ENCODE measurements at places on chromosomes 5 and 9. TPM values are rescaled to one million over a fixed set of nuclear protein-coding genes. Genes with fewer than 3 reads are reported as not detected.

DNA sequence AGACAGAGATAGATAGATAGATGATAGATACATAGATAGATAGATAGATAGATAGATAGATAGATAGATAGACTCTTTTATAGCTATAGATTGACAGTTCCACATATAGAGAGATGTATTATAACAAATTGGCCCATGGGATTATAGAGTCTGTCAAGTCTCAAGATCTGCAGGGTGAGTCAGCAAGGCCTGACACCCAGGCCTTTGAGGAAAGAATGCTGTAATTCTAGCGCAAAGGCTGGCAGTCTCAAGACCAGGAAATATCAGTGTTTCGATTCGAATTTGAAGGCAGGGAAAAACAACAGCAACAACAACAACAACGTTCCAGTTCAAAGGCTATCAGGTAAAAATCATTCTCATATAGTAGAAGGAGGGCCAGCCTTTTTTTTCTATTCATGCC, 339.2 kb upstream of the CDH9 start:
- no peak overlapping the region for H3K27ac ChIP-seq
- H3K4me3 ChIP-seq, result no peak overlapping the region
- no peaks in the 10 kb centered on the region for H3K27me3 ChIP-seq
- no peaks in the 10 kb centered on the region for H3K4me1 ChIP-seq
- no peaks in the 10 kb centered on the region for H3K36me3 ChIP-seq
- DNase-seq, result no peak

GRCh38 chr9:975740-976257, 656 bp upstream of the DMRT3 start:
- no peaks in the 10 kb centered on the region for H3K4me1 ChIP-seq
- no peak overlapping the region for H3K27ac ChIP-seq
- no peak overlapping the region for H3K4me3 ChIP-seq
- H3K36me3 ChIP-seq, result no peaks in the 10 kb centered on the region
- peaks cover 80% of the 10 kb centered on the region for H3K27me3 ChIP-seq

GRCh38 chr5:14319102-14319501, 176.0 kb downstream of the TRIO start:
- no peak overlapping the region for H3K4me3 ChIP-seq
- no peaks in the 10 kb centered on the region for H3K27me3 ChIP-seq
- no peaks in the 10 kb centered on the region for H3K4me1 ChIP-seq
- H3K27ac ChIP-seq, result no peak overlapping the region
- no peak for DNase-seq

Gene LCN9
- not detected for total RNA-seq

DNA sequence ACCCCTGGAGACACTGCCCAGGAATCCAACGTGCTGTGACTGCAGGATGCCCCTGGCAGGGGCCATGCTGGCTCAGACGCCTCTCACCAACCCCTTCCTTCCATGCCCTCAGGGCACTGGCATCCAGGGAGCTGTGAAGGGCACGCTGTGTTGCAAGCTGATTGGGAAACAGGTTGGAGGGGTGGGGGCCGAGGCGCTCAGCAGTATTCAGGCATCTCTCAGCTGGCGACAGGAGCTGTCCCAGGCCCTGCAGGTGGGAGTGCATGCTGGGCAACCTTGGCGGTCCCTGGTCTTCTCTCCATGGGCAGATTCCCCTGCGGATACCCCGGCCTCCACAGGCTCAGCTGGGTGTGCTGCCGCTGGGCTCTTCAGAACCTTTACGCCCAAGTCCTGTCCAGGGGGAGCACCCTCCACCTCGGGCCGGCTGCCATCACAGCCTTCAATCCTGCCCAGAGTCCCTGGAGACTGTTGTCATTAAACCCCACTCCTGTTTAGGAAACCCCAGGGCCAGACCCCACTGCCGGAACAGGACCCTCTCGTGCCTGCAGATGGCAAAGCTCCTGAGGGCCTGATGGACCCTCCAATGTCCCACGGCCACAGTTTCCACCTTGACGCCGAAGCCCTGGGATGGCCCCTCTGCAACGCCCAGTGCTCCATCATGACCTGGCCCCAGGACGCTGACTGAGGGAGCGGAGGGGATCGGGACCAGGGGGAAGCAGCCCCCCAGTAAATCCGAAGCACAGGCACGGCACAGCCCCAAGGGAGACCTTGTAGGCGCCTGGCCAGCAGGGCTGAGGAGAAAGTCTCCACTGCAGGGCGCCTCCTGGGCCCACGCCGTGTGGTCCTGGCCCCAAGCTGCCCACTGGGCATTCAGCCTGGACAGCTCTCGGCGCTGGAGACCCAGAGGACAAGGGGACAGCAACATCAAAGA, 9.3 kb downstream of the TPPP start:
- H3K4me1 ChIP-seq, result no peaks in the 10 kb centered on the region
- H3K4me3 ChIP-seq, result no peak overlapping the region
- no peak overlapping the region for H3K27ac ChIP-seq
- no peaks in the 10 kb centered on the region for H3K36me3 ChIP-seq
- no peak for DNase-seq
- H3K27me3 ChIP-seq, result no peaks in the 10 kb centered on the region

- H3K27me3 ChIP-seq, result no peaks in the 10 kb centered on the region
These were observed 353.7 kb downstream of the CSNK1G3 start for GRCh38 chr5:123865641-123866040.

DNA sequence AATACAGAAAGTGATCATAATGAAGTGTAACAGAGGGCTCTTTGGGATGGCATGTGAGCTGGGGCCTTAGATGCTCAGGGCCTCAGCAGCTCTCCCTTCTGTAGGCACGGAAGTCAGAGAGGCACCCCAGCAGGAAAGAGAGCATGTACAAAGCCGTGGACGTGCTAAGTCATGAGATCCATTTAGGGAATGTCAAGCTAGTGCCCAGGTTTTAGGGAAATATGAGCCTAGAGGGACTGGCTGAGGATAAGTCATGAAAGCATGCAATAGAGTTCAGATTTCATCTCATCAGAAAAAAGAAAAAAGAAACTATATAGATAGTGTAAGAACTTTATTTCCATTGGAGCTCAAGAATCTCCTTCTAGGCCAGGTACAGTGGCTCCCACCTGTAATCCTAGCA, 379.5 kb upstream of the KLF4 start:
- H3K36me3 ChIP-seq, result no peaks in the 10 kb centered on the region
- H3K4me1 ChIP-seq, result no peaks in the 10 kb centered on the region
- H3K27ac ChIP-seq, result no peak overlapping the region
- no peak overlapping the region for H3K4me3 ChIP-seq

DNA sequence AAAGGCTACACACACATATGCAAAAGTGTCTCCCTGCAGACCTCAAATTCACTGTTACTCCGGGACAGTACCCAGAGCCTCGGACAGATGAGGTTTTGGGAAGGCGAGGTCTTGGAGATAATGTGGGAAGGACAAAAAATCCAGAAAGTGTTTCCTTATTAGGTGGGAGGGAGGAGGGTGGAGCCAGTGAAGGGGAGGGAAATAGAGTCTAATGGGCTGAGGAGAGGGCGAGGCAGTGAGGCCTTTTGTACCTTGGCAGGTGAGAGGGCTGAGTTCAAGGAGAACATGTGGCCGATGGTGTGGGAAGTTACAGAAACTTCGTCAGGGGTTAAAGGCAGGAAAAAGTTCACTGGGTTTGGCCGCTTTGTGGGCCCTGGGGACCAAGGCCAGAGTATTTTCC, 22.1 kb upstream of the TMEM174 start:
- no peak overlapping the region for H3K4me3 ChIP-seq
- H3K27ac ChIP-seq, result no peak overlapping the region
- no peaks in the 10 kb centered on the region for H3K36me3 ChIP-seq
- no peak for DNase-seq
- peaks cover 2% of the 10 kb centered on the region for H3K27me3 ChIP-seq

Gene HINT1
- 221 TPM for total RNA-seq

Gene PPP3R2
- not detected for total RNA-seq

- no peak overlapping the region for H3K27ac ChIP-seq
- no peaks in the 10 kb centered on the region for H3K27me3 ChIP-seq
- H3K36me3 ChIP-seq, result no peaks in the 10 kb centered on the region
- no peak for DNase-seq
These were observed 185.0 kb downstream of the GAPVD1 start for GRCh38 chr9:125446561-125447094.

DNA sequence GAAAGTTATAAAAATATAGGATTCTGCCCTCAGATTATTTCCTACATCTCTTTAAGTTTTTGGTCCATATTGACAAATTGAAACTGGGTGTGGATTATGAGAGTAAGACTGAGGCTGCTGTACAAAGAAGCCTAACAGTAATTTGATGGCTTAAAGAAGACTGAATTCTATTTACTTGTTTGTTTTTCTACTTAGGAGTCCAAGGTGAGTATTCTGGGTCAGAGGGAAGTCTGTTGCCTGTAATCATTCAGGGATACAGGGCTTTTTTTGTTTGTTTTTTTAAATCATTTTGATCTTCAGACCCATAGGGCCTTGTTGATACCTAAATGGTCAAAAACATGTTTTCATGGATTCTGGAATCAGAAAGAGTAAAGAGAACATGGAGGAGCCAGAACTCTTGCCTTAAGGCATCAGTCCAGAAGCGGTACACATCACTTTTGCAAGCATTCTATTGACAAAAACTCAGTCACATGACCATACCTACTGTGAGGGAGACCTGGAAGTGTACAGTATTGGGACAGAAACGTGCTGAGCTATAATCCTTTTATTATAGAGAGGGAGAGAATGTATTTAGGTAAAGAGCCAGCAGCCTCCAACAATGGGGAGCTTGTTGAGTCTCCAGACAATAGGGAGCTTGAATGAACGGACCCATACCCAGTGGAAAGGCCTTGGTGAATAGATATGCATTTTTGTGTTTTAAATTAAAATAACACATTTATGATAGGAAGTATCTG, 102.7 kb downstream of the LRRC70 start:
- no peaks in the 10 kb centered on the region for H3K27me3 ChIP-seq
- H3K4me3 ChIP-seq, result no peak overlapping the region
- no peak for DNase-seq
- H3K4me1 ChIP-seq, result no peaks in the 10 kb centered on the region
- no peak overlapping the region for H3K27ac ChIP-seq
- H3K36me3 ChIP-seq, result no peaks in the 10 kb centered on the region

Gene DAP
- total RNA-seq, result 173 TPM

GRCh38 chr5:6497262-6497661, 48.6 kb downstream of the UBE2QL1 start:
- no peak for DNase-seq
- no peaks in the 10 kb centered on the region for H3K36me3 ChIP-seq
- H3K4me1 ChIP-seq, result no peaks in the 10 kb centered on the region
- no peak overlapping the region for H3K4me3 ChIP-seq
- H3K27ac ChIP-seq, result no peak overlapping the region
